ENCODE measurements at places on chromosomes 7 and 10.

GRCh38 chr7:94700926-94701554, 45.1 kb upstream of the SGCE start:
- H3K4me1 ChIP-seq = no peaks in the 10 kb centered on the region
- no peaks in the 10 kb centered on the region for H3K27me3 ChIP-seq
- no peak for DNase-seq
- no peak overlapping the region for H3K4me3 ChIP-seq
- H3K27ac ChIP-seq = no peak overlapping the region

GRCh38 chr10:20007426-20007825, 191.2 kb downstream of the PLXDC2 start:
- H3K36me3 ChIP-seq = peaks cover 3% of the 10 kb centered on the region
- H3K4me1 ChIP-seq = no peaks in the 10 kb centered on the region
- H3K27me3 ChIP-seq = no peaks in the 10 kb centered on the region
- no peak overlapping the region for H3K27ac ChIP-seq

GRCh38 chr10:1739751-1740150, 2.4 kb upstream of the ADARB2 start:
- H3K27me3 ChIP-seq = peaks cover 28% of the 10 kb centered on the region
- no peak for DNase-seq
- H3K4me1 ChIP-seq = no peaks in the 10 kb centered on the region
- H3K27ac ChIP-seq = no peak overlapping the region
- no peaks in the 10 kb centered on the region for H3K36me3 ChIP-seq

DNA sequence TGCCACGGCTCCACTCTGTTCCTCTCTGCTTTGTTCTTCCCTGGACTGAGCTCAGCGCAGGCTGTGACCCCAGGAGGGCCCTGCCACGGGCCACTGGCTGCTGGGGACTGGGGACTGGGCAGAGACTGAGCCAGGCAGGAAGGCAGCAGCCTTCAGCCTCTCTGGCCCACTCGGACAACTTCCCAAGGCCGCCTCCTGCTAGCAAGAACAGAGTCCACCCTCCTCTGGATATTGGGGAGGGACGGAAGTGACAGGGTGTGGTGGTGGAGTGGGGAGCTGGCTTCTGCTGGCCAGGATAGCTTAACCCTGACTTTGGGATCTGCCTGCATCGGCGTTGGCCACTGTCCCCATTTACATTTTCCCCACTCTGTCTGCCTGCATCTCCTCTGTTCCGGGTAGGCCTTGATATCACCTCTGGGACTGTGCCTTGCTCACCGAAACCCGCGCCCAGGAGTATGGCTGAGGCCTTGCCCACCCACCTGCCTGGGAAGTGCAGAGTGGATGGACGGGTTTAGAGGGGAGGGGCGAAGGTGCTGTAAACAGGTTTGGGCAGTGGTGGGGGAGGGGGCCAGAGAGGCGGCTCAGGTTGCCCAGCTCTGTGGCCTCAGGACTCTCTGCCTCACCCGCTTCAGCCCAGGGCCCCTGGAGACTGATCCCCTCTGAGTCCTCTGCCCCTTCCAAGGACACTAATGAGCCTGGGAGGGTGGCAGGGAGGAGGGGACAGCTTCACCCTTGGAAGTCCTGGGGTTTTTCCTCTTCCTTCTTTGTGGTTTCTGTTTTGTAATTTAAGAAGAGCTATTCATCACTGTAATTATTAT, 1.2 kb downstream of the CLDN4 start:
- peak overlapping the region; percentile 80 for H3K4me3 ChIP-seq
- peak overlapping the region; percentile 99 for H3K27ac ChIP-seq
- peak; percentile 92 for DNase-seq
- no peaks in the 10 kb centered on the region for H3K27me3 ChIP-seq
- no peaks in the 10 kb centered on the region for H3K36me3 ChIP-seq
- peaks cover 26% of the 10 kb centered on the region for H3K4me1 ChIP-seq

- H3K27ac ChIP-seq = no peak overlapping the region
- no peaks in the 10 kb centered on the region for H3K36me3 ChIP-seq
- DNase-seq = no peak
- no peaks in the 10 kb centered on the region for H3K27me3 ChIP-seq
Measured at GRCh38 chr10:28838908-28839307, 161.6 kb downstream of the BAMBI start.

DNA sequence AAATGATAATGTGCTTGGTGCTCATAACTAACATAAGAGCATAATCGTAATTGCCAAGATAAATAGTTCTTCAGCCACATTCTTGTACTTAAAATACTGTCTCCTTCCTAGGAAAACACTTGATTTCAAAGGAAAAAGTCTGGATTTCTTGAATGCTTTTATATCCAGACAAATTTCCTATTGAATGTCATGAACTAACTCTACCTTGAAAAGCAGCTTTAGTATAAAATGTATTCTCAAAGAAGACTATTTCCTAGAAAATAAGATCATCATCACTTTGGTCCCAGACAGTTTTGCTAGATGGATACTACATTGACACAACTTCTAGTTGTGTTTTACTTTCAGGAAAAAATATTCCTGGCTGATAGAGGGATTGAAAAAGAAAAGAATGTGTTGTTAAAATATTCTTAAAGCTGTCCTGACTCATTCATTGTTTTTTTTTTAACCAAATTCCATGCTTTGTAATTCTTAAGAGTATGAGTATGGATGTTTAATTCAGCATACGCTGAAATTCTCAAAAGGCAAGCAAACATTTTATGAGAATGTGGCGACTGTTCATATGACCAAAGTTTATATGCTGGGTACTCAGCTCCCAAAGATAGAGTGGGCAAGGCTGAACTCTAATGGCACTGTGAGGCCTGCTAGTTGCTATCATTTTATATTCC, 106.1 kb downstream of the PPP1R3A start:
- no peak overlapping the region for H3K27ac ChIP-seq
- no peaks in the 10 kb centered on the region for H3K36me3 ChIP-seq
- no peaks in the 10 kb centered on the region for H3K4me1 ChIP-seq
- H3K4me3 ChIP-seq = no peak overlapping the region

- H3K27me3 ChIP-seq = no peaks in the 10 kb centered on the region
- H3K4me3 ChIP-seq = no peak overlapping the region
- H3K27ac ChIP-seq = no peak overlapping the region
Measured at GRCh38 chr7:93205046-93205445, 21.2 kb downstream of the HEPACAM2 start.

DNA sequence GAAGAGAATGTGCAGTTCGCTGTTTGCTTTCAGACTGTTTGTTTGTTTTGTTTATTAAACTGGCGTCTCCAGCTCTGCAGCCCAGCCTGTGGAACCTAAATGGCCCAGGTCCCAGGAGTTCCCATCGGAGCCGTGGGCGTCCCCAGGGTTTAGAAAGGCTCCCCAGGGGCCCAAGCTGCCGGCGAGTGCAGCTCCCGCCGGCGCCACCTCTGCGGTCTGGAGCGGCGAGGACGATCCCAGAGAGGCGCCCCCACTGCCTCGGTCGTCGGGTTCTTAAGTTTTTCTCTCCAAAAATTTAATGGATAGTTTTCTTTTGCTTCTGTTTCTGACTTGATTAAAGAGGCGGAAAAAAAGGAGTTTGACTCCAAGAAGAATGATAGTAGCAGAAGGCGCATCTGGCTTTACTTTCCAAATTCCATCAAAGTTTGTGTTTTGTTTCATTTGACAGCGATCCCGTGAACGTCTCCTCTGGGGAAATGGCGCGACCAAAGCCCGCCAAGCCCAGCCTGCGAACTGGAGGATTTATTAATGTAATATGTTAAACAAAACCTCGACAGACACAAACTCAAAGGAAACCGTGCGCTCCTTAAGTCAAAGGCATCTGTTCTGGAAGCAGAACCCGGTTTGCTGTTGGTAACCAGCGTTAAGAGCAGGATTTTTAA, 718 bp upstream of the FZD1 start:
- H3K27me3 ChIP-seq = no peaks in the 10 kb centered on the region
- H3K4me1 ChIP-seq = peaks cover 7% of the 10 kb centered on the region
- DNase-seq = peak; percentile 76
- no peaks in the 10 kb centered on the region for H3K36me3 ChIP-seq
- H3K4me3 ChIP-seq = peak overlapping the region; percentile 86

DNA sequence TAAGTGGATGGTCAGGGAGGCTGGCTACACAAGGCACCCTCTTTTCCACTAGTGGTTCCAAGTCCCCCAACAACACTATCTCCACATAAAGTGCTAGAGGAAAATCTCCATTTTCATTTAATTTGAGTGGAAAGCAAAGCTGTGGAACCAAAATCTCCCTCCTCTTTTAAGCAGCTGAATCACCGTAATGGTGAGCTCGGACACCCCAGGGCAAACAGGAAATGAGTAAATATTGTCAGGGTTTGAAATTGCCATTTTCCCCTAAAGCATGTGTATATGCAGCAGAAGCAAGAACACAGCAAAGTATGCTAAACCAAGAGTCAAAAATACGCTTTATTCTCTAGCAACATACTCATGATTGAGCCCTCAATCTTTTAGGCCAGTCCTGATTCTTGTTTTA, 143.7 kb downstream of the GPAM start:
- H3K36me3 ChIP-seq = no peaks in the 10 kb centered on the region
- H3K27me3 ChIP-seq = no peaks in the 10 kb centered on the region
- no peaks in the 10 kb centered on the region for H3K4me1 ChIP-seq
- H3K4me3 ChIP-seq = no peak overlapping the region
- H3K27ac ChIP-seq = no peak overlapping the region

GRCh38 chr7:85573346-85573745, 386.5 kb upstream of the SEMA3D start:
- no peaks in the 10 kb centered on the region for H3K36me3 ChIP-seq
- DNase-seq = peak; percentile 49
- no peaks in the 10 kb centered on the region for H3K4me1 ChIP-seq
- H3K4me3 ChIP-seq = no peak overlapping the region
- H3K27me3 ChIP-seq = no peaks in the 10 kb centered on the region
- H3K27ac ChIP-seq = no peak overlapping the region

DNA sequence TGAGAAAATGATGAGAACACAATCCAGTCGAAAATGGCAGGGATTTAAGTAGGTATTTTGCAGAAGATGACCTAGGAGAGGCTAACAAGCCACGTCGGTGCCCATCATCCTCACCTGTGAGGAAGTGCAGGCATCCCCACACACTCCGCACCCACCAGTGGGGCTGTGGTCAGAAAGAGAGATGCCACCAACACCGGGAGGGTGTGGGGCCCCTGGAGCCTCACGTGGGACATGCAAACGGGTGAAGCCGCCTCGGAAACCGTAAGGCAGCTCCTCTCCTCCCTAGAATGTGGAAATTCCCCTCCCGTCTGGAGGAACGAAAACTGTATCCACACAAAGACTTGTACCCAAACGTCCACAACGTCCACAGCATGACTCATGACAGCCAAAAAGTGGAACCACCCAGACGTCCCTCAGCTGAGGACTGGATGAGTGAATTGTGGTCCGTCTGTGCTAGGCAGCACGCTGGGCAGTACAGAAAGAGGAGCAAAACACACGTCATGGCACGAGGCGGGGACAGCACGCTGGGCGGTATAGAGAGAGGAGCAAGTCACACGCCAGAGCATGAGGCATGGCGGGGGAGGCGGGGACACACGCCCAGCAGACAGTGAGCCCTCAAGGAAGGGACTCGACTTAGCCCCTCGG, 246.0 kb downstream of the ELFN1 start:
- H3K36me3 ChIP-seq = no peaks in the 10 kb centered on the region
- no peak for DNase-seq
- H3K27ac ChIP-seq = no peak overlapping the region
- no peaks in the 10 kb centered on the region for H3K27me3 ChIP-seq

- no peaks in the 10 kb centered on the region for H3K27me3 ChIP-seq
- no peaks in the 10 kb centered on the region for H3K36me3 ChIP-seq
Measured at GRCh38 chr10:13072339-13072738, 27.6 kb upstream of the OPTN start.

DNA sequence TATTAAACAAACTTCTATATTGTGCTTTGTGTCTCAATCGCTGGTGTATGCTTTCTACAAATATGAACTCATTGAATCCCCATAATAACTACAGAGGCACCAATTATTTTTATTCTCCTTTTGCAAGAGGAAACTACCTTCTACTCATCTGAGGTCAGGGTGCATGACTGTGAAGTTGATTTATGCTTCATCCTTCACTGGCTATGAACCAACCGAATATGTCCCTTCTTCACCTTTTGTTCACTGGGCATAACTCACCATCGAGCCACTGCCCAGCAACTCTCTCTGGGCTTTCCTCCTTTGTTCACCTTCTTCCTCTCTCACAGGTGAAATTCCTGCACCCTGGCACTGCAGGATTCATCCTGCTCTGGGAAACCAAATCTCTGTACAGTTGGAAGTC, 61.3 kb upstream of the PFKP start:
- H3K36me3 ChIP-seq = no peaks in the 10 kb centered on the region
- no peak overlapping the region for H3K27ac ChIP-seq

DNA sequence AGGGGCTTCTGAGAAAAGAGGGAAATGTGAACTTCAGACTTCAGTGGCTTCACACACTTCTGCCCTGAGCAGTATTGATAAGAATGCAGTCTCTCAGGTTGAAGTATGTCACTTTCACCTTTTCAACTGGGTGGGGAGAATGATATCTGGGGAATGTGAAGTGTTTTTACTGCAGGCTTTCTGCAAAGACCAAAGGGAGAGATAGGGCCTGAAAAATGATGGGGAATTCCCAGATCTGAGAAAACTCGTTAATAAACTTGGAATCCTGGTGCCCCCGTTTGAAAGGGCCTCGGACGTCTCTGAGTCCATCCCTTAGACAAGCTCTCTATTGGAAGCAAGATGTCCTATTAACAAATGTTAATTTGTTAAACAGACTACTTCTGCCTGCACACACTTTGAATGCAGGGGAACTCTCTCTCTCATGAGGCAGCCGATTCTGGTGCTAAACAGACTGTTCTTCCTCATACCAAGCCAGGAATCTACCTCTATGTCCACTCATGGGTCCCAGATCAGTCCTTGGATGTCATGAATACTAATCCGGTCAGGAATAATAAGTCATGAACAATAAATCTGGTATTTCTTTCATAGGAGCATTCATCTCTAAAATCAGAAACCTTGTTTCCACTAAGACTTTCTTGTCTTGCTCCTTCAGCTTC, 193.6 kb downstream of the JCAD start:
- DNase-seq = no peak
- no peaks in the 10 kb centered on the region for H3K4me1 ChIP-seq
- H3K4me3 ChIP-seq = no peak overlapping the region
- H3K27ac ChIP-seq = no peak overlapping the region
- H3K36me3 ChIP-seq = no peaks in the 10 kb centered on the region

- no peaks in the 10 kb centered on the region for H3K27me3 ChIP-seq
- no peaks in the 10 kb centered on the region for H3K36me3 ChIP-seq
- H3K27ac ChIP-seq = no peak overlapping the region
- H3K4me1 ChIP-seq = no peaks in the 10 kb centered on the region
- DNase-seq = no peak
Measured at GRCh38 chr7:41930538-41931262, 227.8 kb upstream of the INHBA start.

GRCh38 chr7:74479961-74480829, 26.5 kb downstream of the GTF2IRD1 start:
- no peaks in the 10 kb centered on the region for H3K36me3 ChIP-seq
- no peaks in the 10 kb centered on the region for H3K4me1 ChIP-seq
- peak; percentile 93 for DNase-seq
- no peaks in the 10 kb centered on the region for H3K27me3 ChIP-seq

DNA sequence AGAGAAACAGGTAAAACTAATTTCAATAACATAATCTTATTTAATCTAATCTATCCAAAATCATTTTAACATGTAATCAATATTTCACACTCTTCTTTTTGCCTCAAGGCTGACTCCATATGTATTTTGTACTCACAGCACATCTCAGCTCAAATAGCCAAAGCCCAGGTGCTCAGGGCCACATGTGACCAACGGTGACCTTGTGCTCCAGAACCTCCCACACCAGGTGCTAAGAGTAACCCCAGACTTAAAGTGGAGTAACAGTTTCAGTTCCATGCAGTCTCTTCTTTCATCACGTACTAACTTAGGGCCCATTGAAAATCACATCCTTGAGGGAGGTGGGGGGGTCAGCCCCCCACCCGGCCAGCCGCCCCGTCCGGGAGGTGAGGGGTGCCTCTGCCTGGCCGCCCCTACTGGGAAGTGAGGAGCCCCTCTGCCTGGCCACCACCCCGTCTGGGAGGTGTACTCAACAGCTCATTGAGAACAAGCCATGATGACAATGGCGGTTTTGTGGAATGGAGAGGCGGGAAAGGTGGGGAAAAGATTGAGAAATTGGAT, 47.3 kb downstream of the NCAPG2 start:
- H3K4me1 ChIP-seq = no peaks in the 10 kb centered on the region
- no peaks in the 10 kb centered on the region for H3K27me3 ChIP-seq
- no peak overlapping the region for H3K27ac ChIP-seq
